CD4-positive, alpha-beta memory T cell (primary cell): ENCODE measurements at places on chromosomes 11 and 22. TPM values are rescaled to one million over a fixed set of nuclear protein-coding genes. Genes with fewer than 3 reads are reported as not detected.

The SCO2 gene
- 3.6 TPM for polyA plus RNA-seq

The B3GAT1 gene
- not detected for polyA plus RNA-seq

DNA sequence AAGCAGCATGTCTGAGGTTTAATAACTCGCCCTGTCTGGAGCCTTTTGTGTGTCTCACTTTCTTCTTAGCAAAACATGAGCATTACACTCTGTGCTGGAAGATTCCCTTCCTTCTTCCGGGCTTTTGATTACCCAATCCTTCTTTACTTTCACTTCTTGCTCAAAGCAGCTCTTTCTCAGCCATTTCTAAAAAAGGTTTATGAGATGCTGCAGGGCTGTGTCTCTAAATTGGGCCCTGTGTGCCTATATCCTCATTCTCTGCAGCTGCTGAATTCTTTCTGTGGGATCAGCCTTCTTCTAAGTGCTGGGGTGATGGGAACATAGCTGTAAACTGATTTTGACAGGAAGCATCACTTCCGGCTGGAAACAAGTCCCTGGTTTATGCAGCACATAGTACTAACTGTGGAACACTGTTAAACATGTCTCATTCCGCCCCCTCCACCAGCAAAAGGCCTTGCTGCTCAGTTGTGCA lies 71.8 kb downstream of the PIWIL4 start:
- H3K4me1 ChIP-seq, result peaks cover 12% of the 10 kb centered on the region
- no peaks in the 10 kb centered on the region for H3K36me3 ChIP-seq
- H3K4me3 ChIP-seq, result no peak overlapping the region
- no peak for DNase-seq

DNA sequence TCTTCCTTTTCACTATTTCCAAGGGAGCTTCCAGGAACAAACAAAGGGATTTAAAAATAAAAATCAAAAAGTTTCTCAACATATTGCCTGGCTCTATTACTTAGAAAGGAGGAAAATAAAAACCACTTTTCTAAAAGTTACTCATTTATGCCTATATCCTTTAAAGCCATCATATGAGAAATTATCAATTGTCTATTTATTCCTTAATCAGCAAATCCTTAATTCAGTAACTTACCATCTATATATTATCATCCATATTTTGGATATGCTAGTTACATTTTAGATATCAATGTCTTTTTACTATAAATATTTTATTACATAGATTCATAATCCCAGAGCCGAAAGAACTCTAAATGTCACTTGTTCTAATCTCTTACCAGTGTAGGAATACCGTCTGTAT lies 481.5 kb upstream of the ANO5 start:
- no peaks in the 10 kb centered on the region for H3K4me1 ChIP-seq
- H3K36me3 ChIP-seq, result no peaks in the 10 kb centered on the region
- no peak overlapping the region for H3K4me3 ChIP-seq
- DNase-seq, result no peak
- H3K27ac ChIP-seq, result no peak overlapping the region
- H3K27me3 ChIP-seq, result no peaks in the 10 kb centered on the region

The OR6A2 gene
- polyA plus RNA-seq, result not detected

The NEFH gene
- polyA plus RNA-seq, result 1.1 TPM

The OR52I1 gene
- not detected for polyA plus RNA-seq

The MFRP gene
- not detected for polyA plus RNA-seq

The SHISA8 gene
- not detected for polyA plus RNA-seq

The MTFP1 gene
- polyA plus RNA-seq, result 31.1 TPM

The OR2AG2 gene
- polyA plus RNA-seq, result not detected

- no peak overlapping the region for H3K27ac ChIP-seq
- H3K4me3 ChIP-seq, result no peak overlapping the region
- H3K4me1 ChIP-seq, result no peaks in the 10 kb centered on the region
- no peaks in the 10 kb centered on the region for H3K27me3 ChIP-seq
- no peaks in the 10 kb centered on the region for H3K36me3 ChIP-seq
These were observed 56.6 kb downstream of the FBXO7 start for GRCh38 chr22:32531228-32531627.

- no peak overlapping the region for H3K27ac ChIP-seq
- no peak for DNase-seq
- no peaks in the 10 kb centered on the region for H3K36me3 ChIP-seq
- peaks cover 10% of the 10 kb centered on the region for H3K4me1 ChIP-seq
- no peaks in the 10 kb centered on the region for H3K27me3 ChIP-seq
- no peak overlapping the region for H3K4me3 ChIP-seq
These were observed 55.7 kb upstream of the EMID1 start for GRCh38 chr22:29149841-29150555.

The CALCA gene
- not detected for polyA plus RNA-seq

DNA sequence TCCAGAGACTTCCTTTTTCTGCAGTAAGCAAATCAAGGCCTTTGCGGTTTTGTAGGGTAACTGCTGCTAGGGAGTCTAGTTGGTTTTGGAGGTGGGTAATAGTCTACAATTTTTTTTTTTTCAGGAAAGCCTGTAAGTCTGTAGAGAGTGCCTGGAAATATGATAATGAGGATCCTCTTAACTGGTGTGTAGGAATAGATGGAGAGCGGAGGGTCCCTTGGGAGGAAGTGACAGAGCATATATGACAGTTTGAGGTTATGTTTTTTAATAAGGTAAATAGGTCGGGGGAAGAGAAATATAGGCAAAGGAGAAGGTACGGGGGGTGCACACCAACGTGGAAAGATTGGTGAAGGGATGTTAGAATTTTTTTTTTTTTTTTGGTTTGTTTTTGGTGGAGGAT lies 25.9 kb downstream of the ZNF195 start:
- no peaks in the 10 kb centered on the region for H3K27me3 ChIP-seq
- H3K27ac ChIP-seq, result no peak overlapping the region
- H3K4me1 ChIP-seq, result no peaks in the 10 kb centered on the region
- DNase-seq, result no peak
- no peak overlapping the region for H3K4me3 ChIP-seq

The OOSP1 gene
- polyA plus RNA-seq, result not detected

The DERL3 gene
- 0.25 TPM for polyA plus RNA-seq

GRCh38 chr11:19829109-19829837 lies 116.6 kb downstream of the NAV2 start:
- DNase-seq, result no peak
- H3K36me3 ChIP-seq, result no peaks in the 10 kb centered on the region
- no peaks in the 10 kb centered on the region for H3K27me3 ChIP-seq
- H3K27ac ChIP-seq, result no peak overlapping the region
